ENCODE measurements at places on chromosomes 2 and 18.

GRCh38 chr2:148640767-148641166 lies 3.8 kb upstream of the EPC2 start:
- peak; percentile 13 for DNase-seq

DNA sequence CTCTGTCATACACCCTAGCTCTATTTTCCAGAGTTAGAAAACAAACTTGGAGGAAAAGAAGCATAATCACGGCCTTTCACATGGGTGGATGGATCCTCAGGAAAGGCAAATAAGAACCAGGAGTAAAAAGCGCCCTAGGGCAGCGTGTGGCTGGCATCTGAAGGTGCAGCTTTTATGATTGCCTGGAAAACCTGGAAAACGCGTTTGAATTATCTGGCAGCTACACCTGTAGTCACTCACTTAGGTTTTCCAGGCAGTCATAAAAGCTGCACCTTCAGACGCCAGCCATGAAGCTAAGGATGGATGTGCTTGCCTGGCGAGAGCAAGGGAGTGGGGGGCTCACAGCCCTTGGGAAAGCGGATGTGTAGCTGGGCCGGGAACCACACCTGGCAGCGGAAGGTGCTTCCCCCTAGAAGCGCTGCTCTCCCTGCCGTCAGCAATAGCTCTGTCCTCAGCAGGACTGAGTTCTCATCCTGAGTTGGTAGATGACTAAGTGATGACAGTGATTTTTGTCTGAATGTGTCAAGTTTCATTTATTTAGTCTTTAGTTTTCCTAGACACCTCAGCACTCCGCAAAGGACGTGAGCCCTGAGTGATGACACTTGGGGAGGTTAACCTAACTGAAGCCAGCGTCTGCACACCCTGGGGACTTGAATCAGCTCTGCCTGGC lies 82.0 kb downstream of the DCDC2C start:
- DNase-seq = no peak

DNA sequence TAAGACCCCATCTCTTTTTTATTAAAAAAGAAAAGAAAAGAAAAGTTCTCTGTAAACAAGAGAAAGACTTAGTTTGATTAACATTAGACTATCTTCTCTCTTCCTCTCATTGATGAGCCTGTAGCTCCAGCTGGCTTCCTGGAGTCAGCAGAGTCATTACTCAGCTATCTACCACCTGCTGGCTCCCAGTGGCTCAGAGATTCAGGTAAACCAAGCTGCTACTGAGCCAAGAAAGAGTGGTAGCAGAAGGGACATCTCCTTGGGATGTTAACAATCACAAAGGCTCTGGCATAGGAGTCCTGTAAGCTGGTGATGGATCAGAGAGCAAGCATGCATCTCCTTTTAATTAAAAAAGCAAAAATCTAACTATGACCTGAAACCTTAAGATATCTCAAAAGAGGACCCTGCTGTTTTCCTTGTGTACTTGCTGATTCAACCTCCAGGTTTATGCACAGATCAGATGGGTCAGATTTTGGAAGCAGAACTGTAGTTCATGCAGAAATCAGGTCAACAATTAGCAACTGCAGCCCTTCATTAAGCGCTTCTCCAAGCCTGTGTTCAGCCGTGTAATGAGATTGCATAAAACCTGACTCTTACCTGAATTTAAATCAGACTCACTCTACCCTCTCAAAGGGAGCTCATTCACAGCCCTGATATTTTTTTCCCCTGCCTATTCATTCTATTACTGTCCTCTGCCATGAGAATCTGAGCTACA lies 225.8 kb downstream of the RNF152 start:
- DNase-seq = no peak

DNA sequence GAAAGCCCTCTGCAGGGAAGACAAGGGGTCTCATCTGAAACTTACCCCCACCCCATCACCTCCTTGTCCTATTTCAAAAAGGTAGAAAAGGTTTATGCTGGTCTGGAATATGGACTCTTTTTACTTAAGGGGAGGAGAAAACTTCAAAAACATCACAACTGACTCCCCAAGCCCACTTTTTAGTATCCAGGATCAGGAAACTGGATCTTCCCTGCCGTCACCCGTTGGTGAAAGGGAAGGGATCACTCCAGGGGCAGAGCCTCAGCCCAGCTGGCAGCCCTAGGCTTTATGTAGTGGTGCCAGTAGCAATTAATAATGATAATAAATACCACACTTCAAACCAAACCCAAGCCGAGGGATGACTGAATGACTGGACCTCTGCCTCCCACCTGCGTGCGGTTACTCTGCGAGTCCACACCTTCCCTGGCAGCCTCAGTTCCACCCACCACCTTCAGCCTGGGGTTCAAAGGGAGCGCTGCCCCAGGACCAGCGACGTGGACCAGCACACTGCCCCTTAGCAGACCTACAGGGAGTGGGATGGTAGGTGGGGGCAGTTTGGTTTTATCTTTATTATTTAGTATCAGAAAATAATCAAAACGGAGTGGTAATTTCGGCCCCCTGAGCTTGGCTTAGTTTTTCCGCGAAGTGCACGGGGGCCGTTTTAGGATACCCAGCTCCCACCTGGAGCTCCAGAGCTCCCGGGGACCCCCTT lies 4.9 kb upstream of the GATA6 start:
- no peak for DNase-seq

DNA sequence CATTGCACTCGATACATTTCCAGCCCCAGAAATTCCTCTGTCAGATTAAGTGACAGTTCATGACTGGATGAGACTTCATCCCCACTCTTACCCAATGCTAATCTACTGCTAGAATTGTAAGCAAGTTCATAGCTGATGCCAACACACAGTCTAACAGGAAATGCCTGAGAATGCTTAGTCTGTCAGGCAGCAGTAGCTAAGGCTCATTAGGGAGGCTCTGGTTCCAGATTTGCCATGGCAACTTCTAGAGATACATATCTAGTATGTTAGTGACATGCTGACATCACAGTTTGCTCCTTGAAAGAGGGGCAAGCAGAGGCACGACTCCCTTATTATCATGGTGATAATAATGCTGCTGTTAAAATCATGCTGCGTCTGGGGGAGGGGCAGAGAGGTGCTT lies 198.4 kb downstream of the RBM43 start:
- DNase-seq = peak; percentile 58

GRCh38 chr2:157327200-157327599 lies 1.6 kb upstream of the ERMN start:
- DNase-seq = no peak

- no peak for DNase-seq
These were observed 201.5 kb upstream of the BOD1L2 start for GRCh38 chr18:56945171-56946083.

DNA sequence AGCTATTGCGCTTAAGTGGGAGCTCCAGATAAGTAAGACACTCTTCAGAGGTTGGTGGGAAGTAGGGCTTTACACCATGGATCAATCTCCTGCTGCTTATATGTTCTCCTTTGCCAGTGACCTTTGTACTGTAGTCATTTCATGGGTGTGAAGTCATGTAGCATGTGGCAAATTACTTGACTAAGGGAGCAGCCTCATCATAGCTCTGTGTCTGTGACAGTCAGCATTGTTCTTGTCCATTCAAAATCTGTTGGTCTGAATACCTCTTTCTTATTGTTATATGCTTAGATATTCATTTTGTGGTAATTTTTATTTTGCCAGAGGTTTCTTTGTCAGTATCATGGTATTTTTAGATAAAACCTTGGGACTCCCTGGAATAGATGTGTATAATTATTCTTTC lies 18.2 kb downstream of the SLC4A1AP start:
- DNase-seq = peak; percentile 65

DNA sequence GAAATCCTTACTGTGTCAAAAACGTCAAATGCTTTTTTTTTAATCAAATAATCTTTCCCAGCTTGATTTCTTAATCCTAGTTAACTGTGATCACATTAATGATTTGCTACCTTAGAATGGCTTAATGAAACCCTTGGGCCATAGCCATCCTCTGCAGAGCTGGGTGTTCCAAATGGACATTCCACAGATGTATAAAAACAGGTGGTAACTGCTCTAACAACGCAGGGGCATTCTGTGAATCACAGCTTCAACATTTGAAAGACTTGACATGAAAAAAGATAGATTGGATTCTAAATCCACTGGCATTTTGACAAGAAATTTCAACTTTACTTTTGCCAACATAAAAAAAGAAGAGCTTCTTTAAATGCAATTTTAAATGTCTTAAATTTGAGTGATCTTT lies 69.8 kb upstream of the RASGRP3 start:
- no peak for DNase-seq

GRCh38 chr2:52341732-52342131 lies 1309.8 kb upstream of the NRXN1 start:
- DNase-seq = no peak

DNA sequence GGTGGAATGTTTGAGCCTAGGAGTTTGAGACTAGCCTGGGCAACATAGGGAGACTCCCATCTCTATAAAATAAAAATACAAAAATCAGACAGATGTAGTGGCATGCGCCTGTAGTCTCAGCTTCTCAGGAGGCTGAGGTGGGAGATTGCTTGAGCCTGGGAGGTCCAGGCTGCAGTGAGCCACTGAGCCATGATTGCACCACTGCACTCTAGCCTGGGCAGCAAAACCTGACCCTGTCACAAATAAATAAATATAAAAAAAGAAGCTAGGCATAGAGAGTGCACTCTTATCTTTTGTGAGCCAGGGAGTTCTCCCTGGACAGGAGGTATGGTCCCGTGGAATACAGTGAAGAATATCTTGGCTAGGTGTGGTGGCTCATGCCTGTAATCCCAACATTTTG lies 11.0 kb upstream of the KYNU start:
- no peak for DNase-seq

GRCh38 chr2:68588589-68588988 lies 54.8 kb upstream of the PROKR1 start:
- DNase-seq = no peak

DNA sequence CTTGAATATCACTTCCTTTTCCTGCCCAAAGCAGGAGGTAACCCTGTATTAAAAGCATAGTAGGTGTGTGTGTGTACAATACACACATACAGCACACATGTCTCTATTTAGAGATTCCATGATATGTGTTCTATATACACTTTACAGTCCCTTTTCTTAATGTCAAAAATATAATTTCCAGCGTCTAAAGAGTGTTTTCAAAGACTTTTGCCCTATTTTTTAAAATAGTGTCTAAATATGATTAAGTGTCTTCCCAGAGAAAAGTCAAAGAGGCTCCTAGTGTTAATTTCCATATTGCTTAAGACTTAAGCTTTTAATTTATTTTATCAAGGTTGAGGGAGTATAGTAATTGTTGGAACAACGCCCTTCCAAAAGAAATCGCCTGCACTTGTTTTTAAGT lies 420.3 kb upstream of the POU3F3 start:
- DNase-seq = no peak

GRCh38 chr18:21110713-21111345 lies 784 bp downstream of the ROCK1 start:
- peak; percentile 47 for DNase-seq

DNA sequence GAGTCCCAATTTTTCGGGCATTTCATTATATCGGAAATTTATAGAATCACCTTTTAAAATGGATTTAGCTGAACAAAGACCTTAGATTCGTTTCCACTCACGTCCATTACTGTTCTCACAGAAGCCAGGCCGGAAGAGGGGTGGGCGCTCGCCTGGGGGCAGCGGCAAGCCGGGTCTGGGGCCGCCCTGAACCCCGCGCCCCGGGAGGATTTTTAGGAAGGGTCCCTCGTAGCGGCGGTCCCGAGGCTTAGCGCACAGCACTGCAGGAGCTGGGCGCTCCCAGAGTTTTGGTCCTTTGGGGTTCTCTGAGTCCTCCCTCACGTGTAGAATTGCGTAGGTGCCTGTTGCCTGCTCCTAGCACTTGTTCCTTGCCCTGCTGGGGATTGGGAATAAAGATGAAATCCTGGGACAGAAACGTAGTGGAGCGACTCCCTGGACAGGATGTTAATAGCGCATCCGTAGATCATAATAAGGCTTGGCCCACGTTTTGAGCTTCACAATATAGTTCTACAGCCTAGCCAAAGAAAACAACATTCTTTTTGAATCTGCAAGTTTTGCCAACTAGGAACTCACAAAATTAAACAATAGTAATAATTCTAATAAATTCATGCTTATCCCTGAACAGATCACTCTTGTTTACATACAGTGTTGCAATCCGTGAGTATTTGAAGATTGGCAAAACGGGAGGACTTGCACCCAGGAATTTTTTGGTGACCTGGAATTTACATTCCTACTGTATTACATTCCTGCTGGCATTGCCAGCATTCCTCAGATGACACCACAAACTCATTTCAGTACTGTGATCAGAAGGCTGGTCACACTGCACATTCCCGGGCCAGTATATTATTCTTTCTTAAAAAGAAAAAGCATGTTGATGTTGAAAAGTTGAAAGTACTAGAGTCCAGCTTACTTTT lies 875 bp downstream of the C18orf63 start:
- DNase-seq = peak; percentile 94

- no peak for DNase-seq
These were observed 717.4 kb downstream of the GALR1 start for GRCh38 chr18:77967071-77967470.

- no peak for DNase-seq
These were observed 251.1 kb downstream of the CYP26B1 start for GRCh38 chr2:71896385-71897136.

DNA sequence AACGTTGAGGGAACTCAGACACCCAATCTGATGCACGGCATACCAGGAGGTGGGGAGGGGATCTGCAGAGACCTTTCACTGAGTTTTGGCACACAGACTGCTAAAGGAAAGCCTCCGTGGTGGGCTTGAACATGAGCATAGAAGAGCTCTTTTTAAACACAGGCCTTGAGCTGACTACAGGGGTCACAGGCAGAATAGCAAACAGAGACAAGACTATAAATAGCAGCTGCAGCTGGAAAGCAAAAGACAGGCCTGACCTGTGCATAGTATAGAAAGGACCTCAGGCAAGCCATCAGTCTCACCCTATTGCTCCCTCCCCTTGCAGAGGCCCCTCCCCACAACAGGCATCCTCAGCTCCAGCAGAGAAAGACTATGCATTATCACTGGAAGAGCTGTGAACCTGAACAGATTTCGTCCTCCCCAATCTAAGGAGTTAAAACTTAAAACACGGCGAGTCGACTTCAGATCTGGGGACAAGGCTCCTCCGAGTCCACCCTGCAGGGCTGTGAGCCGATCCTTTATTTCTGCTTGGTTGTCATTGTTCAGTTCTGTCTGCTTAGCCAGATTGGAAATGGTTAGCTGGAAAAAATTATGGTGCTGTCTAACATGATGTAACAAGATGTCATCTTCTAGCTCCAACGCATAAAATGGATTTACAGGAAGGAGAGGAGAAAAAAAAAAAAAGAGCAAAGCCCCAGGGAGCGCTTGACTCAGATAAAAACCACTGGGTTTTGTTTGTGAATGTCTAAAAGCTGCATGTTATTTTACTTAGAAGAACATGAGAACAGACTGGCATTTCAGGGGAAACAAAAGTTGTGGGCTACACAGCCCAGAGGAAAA lies 25.2 kb upstream of the LCLAT1 start:
- DNase-seq = peak; percentile 48
